ENCODE measurements at places on chromosomes 4 and X.
A peak's percentile ranks its signal among the peaks of the same experiment; 100 is the strongest.

DNA sequence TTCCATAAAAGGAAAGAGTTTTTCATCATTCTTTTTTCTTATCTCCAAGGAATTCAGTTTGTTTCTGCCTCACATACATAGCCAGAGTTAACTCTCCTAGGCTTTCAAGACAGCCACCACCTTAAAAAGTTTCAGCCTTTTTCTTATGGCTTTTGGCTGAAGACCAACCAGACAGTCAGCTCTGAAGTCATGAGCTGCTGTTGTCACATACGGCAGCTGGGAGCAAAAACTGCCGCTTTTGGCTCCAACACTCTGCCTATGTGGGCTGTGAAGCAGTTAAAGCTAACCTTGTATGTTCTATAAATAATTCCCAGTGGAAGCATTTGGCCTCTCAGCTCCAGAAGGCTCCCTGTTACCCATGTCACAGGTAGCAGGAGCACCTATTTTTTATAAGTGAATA lies 104.1 kb downstream of the KLHL4 start:
- DNase-seq, result no peak

- DNase-seq, result no peak
These were observed 300.3 kb downstream of the CHIC1 start for GRCh38 chrX:73863268-73863667.

- no peak for DNase-seq
These were observed 374.8 kb upstream of the GNPDA2 start for GRCh38 chr4:45100956-45101818.

GRCh38 chr4:108350332-108350731 lies 181.6 kb upstream of the LEF1 start:
- peak; percentile 85 for DNase-seq

DNA sequence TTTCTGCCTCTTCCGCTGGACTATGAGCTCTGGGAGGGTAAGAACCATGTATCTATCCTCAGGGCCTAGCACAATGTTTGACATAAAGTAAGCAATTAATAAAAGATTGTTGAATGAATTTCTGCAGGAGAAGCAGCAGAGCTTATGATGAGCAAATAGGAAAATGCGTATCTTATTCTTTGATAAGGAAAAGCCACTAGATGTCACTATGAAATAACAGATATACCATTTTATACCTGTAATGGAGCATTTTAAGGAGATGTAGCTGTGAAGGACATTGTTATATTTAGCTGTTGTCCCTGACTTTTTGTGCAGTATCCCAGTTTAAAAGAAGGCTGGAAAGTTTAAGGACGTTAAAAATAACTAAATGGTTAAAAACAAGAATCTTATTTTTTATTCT lies 147.2 kb upstream of the MBNL3 start:
- DNase-seq, result no peak

DNA sequence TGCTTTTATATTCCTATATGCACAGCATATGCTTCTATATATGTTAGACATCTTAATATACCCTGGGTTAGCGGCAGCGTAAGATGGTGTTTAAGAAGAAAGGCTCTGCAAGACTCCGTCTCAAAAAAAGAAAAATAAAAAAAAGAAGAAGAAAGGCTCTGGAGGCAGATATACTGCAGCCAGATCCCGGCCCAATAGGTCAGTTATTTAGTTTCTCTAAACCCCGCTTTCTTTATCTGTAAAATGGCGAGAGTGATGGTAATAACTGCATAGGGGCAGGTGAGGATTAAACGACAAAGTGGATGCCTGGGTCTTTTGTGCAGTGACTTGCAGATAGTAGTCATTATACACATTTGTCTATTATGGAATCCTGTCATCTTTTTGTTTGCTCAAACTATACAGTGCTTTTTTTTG lies 115.2 kb downstream of the NAA11 start:
- no peak for DNase-seq

DNA sequence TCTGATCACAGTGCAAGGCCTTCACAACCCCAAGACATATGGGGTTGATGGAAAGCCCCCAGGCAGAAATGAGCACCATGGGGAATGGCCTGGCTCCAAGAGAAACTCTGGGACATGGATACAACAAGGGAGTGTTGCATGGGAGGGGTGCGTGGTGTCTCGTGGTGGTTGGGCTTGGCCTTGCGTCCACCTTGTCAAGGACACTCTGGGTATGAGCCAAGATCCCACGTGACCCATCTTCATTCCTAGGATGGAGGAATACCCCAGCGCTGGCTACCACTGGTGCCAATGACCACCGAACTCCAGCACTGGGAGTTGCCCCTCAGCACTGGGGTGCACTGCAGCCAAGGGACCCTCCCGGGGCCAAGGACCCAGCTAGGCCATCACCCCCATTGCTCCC lies 267.5 kb upstream of the AGTR2 start:
- DNase-seq, result no peak

- DNase-seq, result no peak
These were observed 45.8 kb downstream of the LDB2 start for GRCh38 chr4:16852644-16853043.

GRCh38 chrX:19373351-19373891 lies 29.7 kb downstream of the PDHA1 start:
- no peak for DNase-seq

GRCh38 chr4:184300816-184301215 lies 83.1 kb upstream of the ENPP6 start:
- no peak for DNase-seq

DNA sequence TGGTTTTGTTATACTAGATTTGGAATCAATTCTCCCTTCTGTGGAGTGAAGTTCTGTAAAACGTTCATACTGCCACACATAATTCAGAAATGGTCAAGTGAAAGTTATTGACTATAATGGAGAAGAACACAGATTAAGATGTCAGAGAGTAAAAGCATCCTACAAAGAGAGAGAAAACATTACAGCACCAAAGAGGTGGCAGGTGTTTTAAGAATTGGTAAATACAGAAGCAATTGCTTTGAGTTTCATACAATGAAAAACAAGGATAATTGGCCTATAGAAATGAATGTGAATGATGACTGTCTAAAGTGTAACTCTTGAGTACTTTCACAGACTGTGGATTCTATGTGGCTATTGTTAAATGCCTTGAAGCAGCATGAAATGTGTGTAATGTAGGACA lies 435.6 kb upstream of the SMIM31 start:
- DNase-seq, result no peak

- no peak for DNase-seq
These were observed 103.4 kb downstream of the CEP44 start for GRCh38 chr4:174387143-174387542.

DNA sequence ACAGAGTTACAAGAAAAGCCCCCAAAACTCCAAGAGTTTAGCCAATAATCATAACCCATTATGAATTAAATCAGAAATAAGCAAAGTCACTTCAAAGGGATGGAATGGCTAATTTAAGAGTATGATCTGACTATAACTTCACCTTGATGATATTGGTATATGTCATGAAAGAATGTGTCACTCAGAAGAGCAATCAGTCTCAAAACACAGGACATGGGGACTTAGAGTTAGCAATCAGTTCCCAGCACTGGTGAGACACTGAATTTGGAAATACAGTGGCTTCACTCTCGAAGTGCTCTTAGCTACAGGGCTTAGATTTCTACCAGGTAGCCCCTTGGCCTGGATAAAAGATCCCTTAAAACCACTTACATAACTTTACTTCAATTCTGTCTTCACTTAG lies 65.7 kb upstream of the EXOC1L start:
- DNase-seq, result no peak

GRCh38 chr4:7276515-7276914 lies 84.2 kb downstream of the SORCS2 start:
- DNase-seq, result no peak

- no peak for DNase-seq
These were observed 2.1 kb downstream of the NUP62CL start for GRCh38 chrX:107204068-107204605.

GRCh38 chr4:8697826-8698225 lies 105.3 kb downstream of the CPZ start:
- DNase-seq, result peak; percentile 50

GRCh38 chr4:89357340-89357739 lies 49.7 kb upstream of the GPRIN3 start:
- DNase-seq, result peak; percentile 72

- no peak for DNase-seq
These were observed 80.3 kb upstream of the LSM6 start for GRCh38 chr4:146095091-146095690.

- no peak for DNase-seq
These were observed 25.5 kb downstream of the BBS12 start for GRCh38 chr4:122758033-122758432.

GRCh38 chr4:147923381-147923780 lies 191.5 kb downstream of the ARHGAP10 start:
- no peak for DNase-seq

- no peak for DNase-seq
These were observed 11.9 kb downstream of the CA5B start for GRCh38 chrX:15749642-15750610.

DNA sequence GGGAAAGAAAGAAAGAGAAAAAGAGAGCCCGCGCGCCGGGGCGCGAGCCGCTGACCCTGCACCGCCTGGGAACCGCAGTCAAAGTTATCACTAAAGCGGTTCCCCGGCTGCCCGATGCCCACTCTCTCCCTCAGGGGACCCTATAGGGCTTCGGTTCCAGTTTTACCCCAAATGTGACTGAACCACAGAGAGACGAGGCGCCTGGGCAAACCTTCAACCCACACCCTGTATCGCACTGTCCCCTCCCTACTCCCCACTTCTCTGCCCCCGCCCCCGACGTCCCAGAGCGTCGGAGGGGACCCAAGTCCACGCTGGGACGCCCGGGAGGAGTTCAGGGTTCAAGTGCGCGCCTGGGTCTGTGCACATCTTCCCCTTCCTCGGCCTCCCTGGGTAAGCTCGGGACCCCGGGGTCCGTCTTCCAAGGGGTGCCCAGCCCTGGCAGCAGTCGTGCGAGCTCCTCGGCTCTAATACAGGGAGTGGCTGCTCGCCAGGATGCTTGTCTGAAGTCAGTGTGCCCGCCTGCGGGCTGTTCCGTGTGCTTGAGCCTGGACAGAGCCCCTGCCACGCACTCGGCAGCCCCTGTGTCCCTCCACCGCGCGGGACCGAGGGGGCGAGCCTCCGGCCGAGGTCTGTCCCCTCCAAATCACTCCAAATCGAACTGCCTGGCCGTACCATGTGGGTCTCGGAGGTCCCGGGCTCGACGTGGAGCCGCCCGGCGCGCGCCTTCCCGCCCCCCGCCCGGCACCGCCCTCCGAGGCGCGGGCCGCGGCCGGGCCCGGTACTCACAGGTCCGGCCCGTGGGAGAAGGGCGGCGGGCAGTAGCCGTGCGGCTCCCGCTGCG lies 960 bp downstream of the TRPC3 start:
- DNase-seq, result no peak

DNA sequence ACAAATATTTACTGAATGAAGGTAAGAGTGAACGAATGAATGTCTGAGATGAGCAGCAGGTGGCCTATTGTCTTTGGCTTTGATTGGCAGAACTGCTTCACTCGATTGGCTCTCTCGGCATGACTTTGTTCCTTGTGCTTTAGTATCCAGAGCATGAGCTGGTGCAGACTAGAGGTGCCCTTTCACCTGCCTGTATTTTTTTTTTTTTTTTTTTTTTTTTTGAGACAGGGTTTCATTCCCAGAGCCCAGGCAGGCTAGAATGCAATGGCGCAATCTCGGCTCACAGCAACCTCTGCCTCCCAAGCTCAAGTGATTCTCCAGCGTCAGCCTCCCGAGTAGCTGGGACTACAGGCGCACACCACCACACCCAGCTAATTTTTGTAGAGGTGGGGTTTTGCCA lies 38.9 kb downstream of the SRPX2 start:
- no peak for DNase-seq

DNA sequence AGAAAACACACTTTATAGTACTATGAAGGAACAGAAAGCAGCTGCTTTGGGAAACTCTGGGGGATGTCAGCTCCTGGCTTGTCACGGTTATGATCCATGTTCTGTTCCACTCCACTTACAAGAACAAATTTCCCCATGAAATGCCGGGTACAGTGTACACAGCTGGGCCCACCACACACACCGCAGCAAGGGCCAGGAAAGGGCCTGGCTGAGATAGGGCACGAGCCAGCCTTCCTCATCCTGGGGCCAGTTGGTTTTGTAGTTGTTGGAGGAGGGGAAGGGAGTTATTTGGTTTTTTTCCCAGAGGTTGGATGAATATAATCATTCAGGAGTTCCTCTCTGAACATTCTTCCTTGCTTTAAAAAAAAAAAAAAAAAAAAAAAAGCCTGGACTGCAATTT lies 56.8 kb downstream of the SEPSECS start:
- peak; percentile 17 for DNase-seq

GRCh38 chr4:79987401-79987800 lies 85.6 kb downstream of the ANTXR2 start:
- no peak for DNase-seq

GRCh38 chrX:130419263-130419662 lies 17.5 kb downstream of the RBMX2 start:
- no peak for DNase-seq

DNA sequence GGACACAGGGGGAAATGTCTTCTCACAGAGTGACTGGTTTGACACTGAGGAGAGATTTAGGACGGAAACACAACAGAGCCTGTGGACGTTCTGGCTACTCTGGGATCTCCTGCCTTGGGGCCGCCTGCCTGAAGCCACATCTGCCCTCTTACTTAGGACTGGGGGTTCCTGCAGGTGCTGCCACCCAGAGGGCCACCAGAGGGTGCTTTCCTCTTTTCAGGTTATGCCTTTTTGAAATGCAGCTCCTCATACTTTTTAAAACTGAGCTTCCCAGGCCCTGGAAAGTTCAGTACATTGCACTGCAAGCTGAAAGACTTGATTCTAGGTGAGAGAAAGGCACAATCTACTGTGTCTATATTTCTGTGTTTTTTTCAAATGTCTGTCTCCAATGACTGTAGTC lies 92.2 kb upstream of the PGRMC2 start:
- DNase-seq, result peak; percentile 60

- DNase-seq, result no peak
These were observed 128.6 kb downstream of the CHIC2 start for GRCh38 chr4:53935780-53936179.

DNA sequence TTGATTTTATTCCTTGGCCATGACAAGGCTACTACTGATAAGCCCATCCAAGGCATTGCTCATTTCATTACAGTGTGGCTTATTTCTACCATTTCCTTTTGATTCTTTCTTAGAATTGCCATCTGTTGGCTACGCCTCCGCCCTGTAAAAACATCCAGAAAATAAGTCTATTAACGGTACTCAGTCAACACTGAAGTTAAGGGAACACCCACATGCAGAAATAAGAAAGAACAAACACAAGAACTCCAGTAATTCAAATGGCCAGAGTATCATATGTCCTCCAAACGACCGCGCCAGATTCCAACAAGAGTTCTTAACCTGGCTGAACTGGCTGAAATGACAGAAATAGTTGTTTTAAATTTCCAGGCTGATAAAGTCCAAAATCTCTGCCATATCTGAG lies 90.3 kb downstream of the CXXC4 start:
- no peak for DNase-seq

DNA sequence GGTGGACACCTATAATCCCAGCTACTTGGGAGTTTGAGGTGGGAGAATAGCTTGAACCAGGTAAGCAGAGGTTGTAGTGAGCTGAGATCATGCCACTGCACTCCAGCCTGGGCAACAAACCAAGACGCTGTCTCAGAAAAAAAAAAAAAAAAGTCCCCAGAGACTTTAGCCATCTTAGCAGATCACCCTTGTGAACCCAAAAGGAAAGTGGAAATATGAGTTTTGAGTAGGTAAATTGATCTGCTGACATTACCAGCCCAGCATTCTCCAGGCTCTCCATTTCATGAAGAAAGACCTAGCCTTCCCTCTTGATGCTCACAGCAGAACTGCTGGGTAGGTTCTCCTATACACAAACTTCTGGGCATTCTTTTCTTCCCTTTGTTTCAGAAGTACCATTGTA lies 24.5 kb upstream of the HNRNPD start:
- DNase-seq, result no peak

- no peak for DNase-seq
These were observed 24.9 kb upstream of the ETNPPL start for GRCh38 chr4:108787724-108788123.

- no peak for DNase-seq
These were observed 72.6 kb downstream of the DCK start for GRCh38 chr4:71065991-71066510.

All from islet precursor cell (in vitro differentiated cells).